ENCODE measurements at places on chromosomes 3 and 15.

DNA sequence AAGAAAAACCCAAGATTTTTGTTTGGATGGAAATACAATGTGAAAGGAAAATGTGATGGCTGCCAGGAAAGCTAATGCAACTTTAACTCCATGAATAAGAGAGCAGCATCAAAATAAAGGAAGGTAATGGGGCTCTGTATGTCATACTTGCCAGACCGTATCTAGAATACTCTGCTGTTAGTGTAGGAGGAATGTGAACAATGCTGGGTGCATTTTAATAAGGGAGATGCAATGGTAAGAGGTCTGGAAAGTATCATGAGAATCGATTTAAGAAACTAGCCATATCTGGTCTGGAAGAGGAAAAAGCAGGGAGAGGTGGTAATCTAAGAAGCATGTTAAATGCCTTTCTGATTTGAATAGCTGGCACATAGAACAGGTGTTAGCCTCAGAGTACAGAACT lies 239.6 kb downstream of the GBE1 start:
- no peak for DNase-seq

- no peak for DNase-seq
Observed at GRCh38 chr15:66760968-66761725, 59.1 kb downstream of the SMAD6 start.

GRCh38 chr3:17399586-17399985 lies 342.8 kb downstream of the TBC1D5 start:
- no peak for DNase-seq

DNA sequence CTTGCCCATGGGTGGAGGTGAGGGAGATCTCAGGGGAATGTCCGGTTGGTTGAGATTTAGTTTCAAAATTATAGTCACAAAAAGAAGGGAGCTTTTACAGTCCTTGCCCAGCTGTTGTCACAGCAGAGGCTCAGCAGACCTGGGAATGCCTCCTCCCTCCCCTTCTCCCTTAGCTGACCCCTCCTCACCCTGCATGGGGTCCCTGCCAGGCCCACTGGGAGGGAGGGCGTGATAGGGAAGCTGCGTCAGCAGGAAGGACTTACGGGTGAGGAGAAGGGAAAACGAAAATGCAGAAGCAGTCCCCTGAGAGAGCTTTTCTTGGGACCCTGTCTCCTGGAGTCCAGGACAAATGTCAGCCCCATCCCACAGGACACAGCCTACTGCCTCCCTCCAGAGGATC lies 18.9 kb downstream of the SCN5A start:
- DNase-seq: no peak

- no peak for DNase-seq
Observed at GRCh38 chr15:80778964-80779657, at the start of gene CEMIP. TSS of gene CEMIP (plus strand) at chr15:80779370. CDS start at chr15:80873880, 94,510 bp downstream.

GRCh38 chr15:77825252-77825542 lies 192.5 kb upstream of the LINGO1 start:
- DNase-seq: no peak

DNA sequence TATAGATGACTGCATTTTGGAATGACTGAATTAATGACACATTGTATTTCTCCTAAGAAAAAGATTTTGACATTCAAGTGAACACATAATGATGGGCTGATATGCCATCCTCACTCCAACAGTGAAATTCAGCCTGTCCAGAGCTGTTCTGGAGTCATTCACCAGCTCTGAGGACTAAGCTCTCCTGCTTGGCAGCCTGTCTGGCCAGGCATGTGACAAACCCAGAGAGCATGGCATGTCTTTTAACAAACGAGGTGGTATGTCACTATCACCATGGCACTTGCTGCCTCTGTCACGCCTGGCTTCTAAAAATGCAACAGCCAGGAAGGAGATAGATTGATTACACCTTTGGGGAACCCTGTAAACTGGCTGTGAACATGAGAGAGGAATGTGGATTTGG lies 1.4 kb downstream of the ACTC1 start:
- DNase-seq: no peak

GRCh38 chr3:132549890-132550578 lies 47.0 kb upstream of the ACKR4 start:
- DNase-seq: no peak

DNA sequence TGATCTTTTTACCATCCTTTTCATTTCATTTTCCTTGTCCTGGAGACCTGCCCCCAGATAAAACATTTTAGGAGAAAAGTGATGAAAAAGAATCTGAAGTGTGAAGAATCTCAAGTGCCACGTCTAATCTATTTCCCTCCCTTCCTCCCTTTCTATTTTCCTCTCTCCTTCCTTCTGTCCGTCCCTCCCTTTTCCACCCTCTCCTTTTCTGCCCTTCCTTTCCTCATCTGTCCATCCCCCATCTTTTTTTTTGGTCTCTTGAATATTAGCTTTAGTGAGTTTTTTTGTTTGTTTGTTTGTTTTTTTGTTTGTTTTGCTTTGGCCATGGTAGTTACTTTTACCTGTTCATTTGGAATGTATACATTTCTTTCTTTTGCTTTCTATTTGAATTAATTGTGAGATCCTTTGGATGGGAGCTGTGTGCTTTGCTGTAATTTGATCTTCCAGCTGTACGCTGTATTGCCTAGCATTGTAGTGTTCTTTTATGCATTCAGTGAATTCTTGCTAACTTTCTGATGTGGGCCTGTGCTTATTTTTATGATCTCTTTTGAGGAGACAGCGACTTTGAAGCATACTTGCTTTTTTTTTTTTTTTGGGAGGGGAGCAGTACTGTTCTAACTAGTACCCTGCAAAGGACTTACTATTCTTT lies 19.2 kb downstream of the CDIN1 start:
- DNase-seq: no peak

GRCh38 chr3:133113927-133114597 lies 75.9 kb downstream of the TMEM108 start:
- DNase-seq: no peak

- DNase-seq: no peak
Observed at GRCh38 chr15:42493679-42494078, 1.8 kb upstream of the SNAP23 start.

DNA sequence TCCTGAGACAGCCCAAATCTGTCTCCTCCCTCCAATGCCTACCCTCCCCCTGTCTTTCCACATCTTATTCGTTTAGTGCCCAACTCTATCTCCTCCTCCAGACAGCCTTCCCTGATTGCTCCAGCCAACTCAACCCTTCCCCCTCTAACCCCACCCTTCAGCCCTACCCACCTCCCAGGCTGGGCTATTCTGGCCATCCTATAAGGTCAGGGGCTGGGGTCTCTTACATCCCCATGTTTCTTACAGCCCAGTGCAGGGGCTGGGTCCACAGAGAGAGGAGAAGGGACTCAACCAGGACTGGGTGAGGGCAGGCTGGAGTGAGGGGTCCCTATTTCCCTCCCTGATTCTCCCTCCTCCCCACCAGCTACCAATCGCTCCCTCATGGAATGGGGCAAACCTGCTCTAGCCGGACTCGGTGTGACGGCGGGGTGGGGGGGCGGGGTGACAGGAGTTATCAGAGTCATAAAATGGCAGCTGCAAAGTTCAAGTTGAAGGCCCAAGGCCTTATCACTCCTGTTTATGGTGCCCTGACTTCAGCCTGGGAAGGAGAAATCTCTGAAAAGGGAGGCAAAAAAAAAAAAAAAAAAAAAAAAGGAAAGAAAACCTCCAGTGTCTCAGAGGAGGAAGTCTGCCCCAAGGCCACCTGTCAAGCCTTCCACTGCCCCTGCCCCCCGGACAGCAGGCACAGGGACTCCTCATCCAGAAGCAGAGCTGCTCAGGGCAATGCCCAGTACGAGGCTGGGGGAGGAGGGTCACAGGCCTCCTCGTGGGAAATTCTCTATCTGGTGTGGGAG lies 2.1 kb downstream of the VIPR1 start:
- DNase-seq: no peak

- DNase-seq: no peak
Observed at GRCh38 chr3:54967731-54968161, 39.9 kb upstream of the LRTM1 start.

GRCh38 chr3:85176799-85177198 lies 218.0 kb downstream of the CADM2 start:
- no peak for DNase-seq

DNA sequence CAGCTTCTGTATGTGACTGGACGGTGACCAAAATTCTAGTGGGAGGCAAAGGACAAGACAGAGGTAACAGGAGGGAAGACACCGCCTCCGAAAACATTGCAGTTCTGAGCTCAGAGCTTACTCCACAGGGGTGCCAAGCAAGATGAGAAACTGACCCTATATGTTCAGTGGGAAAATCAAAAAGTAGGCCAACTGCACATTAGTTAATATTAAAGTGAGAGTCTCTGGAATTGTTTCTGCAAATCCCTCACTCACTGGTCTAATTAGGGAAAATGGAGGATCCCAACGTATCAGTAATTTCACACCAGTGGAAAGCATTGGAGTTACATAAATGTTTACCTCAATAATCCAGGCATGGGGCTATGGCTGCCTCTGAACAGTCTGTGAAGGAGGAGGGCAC lies 313.3 kb upstream of the KCNH8 start:
- no peak for DNase-seq

Measured in effector memory CD4-positive, alpha-beta T cell (primary cell).